Activated CD8-positive, alpha-beta memory T cell treated with anti-CD3 and anti-CD28 coated beads for 1 hour (primary cell): ENCODE measurements at places on chromosomes 11 and 22.

DNA sequence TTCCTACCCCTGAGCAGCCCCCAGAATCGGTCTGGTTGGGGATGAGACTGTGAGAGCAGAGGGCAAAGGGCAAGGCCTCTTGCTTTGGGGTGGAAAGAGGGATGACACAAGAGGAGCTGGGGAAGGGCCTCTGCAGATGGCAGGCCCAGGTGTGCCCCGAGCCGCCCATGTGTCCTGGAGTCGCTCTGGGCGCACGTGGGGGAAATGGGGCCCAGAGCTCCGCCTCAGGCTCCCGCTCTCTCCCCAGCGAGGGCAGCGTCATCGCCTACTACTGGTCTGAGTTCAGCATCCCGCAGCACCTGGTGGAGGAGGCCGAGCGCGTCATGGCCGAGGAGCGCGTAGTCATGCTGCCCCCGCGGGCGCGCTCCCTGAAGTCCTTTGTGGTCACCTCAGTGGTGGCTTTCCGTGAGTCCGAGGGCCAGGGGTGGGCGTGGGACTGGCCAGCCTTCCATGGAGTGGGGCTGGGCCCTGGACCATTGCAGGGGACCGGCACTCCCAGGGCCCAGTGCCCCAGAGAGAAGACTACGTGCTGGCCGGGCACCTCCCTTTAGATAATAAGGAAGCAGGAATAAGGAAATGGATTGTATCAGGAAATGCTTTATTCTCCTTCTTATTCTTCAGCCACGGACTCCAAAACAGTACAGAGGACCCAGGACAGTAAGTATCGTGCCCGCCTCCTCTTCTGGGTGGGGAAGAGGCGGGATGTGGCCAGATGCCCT, 30.1 kb downstream of the ST14 start:
- no peak for DNase-seq

DNA sequence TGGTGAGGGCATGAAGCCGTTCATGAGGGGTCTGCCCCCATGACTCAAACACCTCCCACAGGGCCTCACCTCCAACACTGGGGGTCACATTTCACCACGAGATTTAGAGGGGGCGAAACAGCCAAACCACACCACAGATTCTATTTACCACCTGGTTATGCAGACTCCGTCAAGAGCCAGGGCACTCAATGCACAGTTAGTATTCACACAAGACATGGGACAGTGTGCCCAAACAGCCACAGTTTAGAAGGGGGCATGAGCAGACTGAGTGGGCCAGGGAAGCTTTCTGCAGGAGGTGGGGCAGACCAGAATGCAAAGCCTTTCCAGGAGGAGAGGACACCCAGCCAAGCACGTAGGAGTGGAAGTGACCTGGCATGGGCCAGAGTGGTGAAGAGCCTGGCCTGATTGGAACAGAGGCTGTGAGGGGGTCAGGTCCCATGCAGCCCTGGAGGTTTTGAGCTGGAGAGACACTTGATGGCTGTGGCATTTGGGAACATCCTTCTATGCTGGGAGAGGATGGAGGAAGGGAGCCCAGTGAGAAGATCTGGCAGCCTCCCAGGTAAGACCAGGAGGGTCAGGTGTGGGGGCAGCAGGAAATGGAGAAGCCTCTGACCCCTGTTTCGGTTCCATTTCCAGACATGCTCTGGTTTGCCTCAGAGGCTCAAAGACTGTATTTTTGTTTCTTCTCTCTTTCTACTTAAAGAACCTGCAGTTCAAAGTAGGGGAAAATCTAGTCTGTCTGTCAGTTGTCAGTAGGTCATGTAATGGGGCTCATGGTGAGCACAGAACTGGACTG, 199.1 kb upstream of the NCAM1 start:
- no peak for DNase-seq

- DNase-seq = no peak
Measured at GRCh38 chr11:127117231-127117739, 116.7 kb upstream of the KIRREL3 start.

GRCh38 chr11:123690485-123690884, 36.1 kb upstream of the SCN3B start:
- DNase-seq = no peak

DNA sequence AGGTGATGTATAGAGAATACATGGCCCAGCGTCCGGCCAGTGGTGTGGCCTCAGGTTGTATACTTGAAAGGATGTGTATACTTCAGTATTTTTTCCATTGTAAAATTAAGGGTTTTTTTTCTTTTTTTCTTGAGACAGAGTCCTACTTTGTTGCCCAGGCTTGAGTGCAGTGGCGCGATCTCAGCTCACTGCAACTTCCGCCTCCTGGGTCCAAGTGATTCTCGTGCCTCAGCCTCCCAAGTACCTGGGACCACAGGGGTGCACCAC, 15.8 kb downstream of the ZBTB16 start:
- DNase-seq = no peak

DNA sequence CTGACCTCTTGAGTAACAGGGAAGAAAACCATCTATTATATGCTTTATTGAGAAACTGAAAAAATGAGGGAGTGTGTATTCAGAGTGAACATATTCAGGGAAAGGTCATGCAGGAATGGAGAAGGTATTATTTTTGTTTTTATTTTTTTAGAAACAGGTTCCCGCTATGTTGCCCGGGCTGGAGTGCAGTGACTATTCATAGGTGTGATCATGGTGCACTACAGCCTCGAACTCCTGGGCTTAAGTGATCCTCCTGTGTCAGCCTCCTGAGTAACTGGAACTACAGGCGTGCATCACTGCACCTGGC, 8.7 kb upstream of the RCE1 start:
- DNase-seq = no peak

- DNase-seq = no peak
Measured at GRCh38 chr11:118633979-118634378, 26.6 kb downstream of the PHLDB1 start.

- DNase-seq = no peak
Measured at GRCh38 chr11:126165757-126166156, 45.7 kb downstream of the RPUSD4 start.

DNA sequence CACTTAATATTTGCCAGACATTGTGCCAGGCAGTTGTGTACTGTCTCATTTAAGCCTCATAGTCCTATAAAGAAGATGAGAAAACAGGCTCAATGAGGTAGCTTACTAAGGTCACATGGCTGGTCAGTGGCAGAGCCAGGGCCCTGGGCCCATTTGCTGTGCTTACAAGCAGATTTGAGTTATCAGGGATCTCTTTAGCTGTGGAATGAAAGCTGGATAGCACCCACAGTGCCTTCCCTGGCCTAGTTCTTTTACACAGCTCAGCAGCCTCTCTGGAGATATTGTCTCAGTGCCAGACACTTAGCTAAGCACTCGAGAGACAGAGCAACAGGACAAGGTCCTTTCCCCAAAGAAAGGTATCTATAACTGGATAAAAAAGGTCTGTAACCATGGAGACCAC, 6.1 kb downstream of the TMEM86A start:
- no peak for DNase-seq

DNA sequence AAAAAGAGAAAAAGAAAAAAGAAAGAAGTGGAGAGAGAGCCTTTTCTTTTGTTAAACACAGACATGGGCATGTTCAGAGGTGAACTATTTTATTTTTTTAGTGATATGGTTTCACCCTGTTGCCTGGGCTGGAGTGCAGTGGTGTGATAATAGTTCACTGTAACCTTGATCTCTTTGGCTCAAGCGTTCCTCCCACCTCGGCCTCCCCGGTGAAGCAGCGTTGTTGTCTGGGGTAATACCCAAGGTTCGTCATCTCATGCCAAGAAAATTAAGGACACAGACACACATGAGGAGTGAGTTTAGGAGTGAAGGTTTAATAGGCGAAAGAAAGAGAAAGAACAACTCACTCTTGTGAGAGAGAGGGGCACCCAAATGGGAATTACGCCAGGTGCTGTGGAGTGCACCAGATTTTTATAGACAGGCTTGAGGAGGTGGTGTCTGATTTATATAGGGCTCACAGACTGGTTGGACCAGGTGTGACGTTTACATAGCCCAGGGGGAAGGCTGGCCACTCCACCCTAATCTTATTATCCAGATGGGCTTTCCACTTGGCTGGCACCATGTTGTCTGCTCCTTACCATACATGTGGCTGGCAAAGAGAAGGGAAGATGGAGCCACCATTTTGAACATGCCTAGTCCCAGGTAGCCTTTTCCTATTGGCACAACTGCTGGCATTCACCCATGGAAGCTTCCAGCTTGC, 42.3 kb downstream of the GRAMD1B start:
- DNase-seq = no peak

GRCh38 chr22:31614781-31615490, 47.1 kb downstream of the PISD start:
- DNase-seq = no peak

- no peak for DNase-seq
Measured at GRCh38 chr22:23014250-23014649, 56.1 kb upstream of the GNAZ start.
